Neural progenitor cell (in vitro differentiated cells): ENCODE measurements at places on chromosomes 7 and 10. TPM values are rescaled to one million over a fixed set of nuclear protein-coding genes. Genes with fewer than 3 reads are reported as not detected.

GRCh38 chr7:82057476-82057875 is 287.6 kb upstream of the HGF start:
- H3K36me3 ChIP-seq = no peaks in the 10 kb centered on the region
- H3K4me3 ChIP-seq = no peak overlapping the region
- no peak for DNase-seq
- no peak overlapping the region for H3K27ac ChIP-seq
- H3K27me3 ChIP-seq = no peaks in the 10 kb centered on the region

- H3K4me1 ChIP-seq = no peaks in the 10 kb centered on the region
- no peak overlapping the region for H3K27ac ChIP-seq
- no peak overlapping the region for H3K4me3 ChIP-seq
- H3K36me3 ChIP-seq = no peaks in the 10 kb centered on the region
- no peak for DNase-seq
These were observed 78.1 kb downstream of the TRRAP start for GRCh38 chr7:98956469-98956868.

GRCh38 chr10:61140765-61141392 is 196.9 kb upstream of the RHOBTB1 start:
- H3K4me1 ChIP-seq = no peaks in the 10 kb centered on the region
- DNase-seq = peak; percentile 45
- no peaks in the 10 kb centered on the region for H3K27me3 ChIP-seq
- no peak overlapping the region for H3K4me3 ChIP-seq
- no peaks in the 10 kb centered on the region for H3K36me3 ChIP-seq

DNA sequence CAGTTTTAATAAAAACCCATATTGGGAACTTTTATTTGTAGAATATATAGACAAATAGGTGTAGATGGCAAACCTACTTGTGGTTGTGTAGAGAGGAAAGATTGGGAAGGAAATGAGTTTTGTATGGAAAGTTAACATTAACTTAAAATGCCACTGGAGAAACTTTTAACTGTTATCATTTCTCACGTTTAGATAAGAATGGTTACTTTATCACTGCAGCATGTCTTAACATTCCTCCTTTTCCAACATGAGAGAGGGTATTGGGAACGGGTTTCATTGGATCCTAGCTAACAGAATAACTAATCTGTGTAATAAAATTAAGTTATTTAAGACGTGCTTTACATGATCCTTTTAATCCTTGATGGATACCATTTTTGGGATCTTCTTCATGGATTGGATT is 1.8 kb downstream of the LUC7L2 start:
- H3K36me3 ChIP-seq = no peaks in the 10 kb centered on the region
- no peak for DNase-seq
- H3K4me3 ChIP-seq = peak overlapping the region; percentile 84
- H3K27me3 ChIP-seq = no peaks in the 10 kb centered on the region

GRCh38 chr7:144437370-144438191 is 34.1 kb upstream of the NOBOX start:
- peak; percentile 60 for DNase-seq
- no peak overlapping the region for H3K27ac ChIP-seq
- H3K36me3 ChIP-seq = no peaks in the 10 kb centered on the region
- no peaks in the 10 kb centered on the region for H3K27me3 ChIP-seq
- no peak overlapping the region for H3K4me3 ChIP-seq

DNA sequence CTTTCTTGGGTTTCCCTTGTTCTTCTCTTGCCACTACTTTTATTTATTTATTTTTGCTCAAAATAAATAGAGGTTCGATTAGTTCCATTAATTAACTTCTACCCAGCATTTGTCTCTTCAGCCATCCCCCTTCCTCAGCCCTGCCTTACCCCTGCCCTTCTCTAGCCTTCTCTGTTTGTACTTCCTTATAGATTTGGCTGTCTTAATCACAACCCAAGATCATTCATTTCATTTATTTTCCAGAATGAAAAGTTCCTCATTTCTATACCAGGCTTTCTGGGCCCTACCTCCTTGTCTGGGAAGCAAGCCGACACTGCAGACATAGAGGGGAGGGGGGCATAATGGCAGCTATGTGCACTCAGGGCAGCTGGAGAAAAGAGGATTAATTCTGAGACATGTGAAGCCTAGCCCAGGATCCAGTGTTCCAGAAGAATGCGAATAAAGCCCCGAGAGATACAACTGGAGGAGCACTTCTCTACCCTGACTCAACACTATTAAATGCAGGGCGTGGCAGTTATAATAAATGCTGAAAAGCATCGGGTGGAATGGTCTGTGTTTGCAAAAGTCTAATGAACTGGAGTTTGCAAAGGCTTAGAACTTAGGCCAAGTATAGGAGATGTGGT is 6.4 kb upstream of the PDCD4 start:
- no peaks in the 10 kb centered on the region for H3K27me3 ChIP-seq
- DNase-seq = peak; percentile 68
- H3K36me3 ChIP-seq = no peaks in the 10 kb centered on the region
- H3K4me1 ChIP-seq = peaks cover 36% of the 10 kb centered on the region
- H3K27ac ChIP-seq = no peak overlapping the region
- H3K4me3 ChIP-seq = no peak overlapping the region

- DNase-seq = no peak
- no peaks in the 10 kb centered on the region for H3K4me1 ChIP-seq
- H3K27ac ChIP-seq = no peak overlapping the region
- no peaks in the 10 kb centered on the region for H3K36me3 ChIP-seq
- no peaks in the 10 kb centered on the region for H3K27me3 ChIP-seq
These were observed 491.9 kb downstream of the PARD3 start for GRCh38 chr10:34323192-34323591.

- H3K36me3 ChIP-seq = no peaks in the 10 kb centered on the region
- no peak overlapping the region for H3K4me3 ChIP-seq
- no peaks in the 10 kb centered on the region for H3K27me3 ChIP-seq
These were observed 279.2 kb downstream of the WDR11 start for GRCh38 chr10:121130382-121130781.

GRCh38 chr10:86359111-86359510 is 7.5 kb downstream of the GRID1 start:
- no peak for DNase-seq
- H3K27ac ChIP-seq = no peak overlapping the region
- H3K36me3 ChIP-seq = no peaks in the 10 kb centered on the region
- no peak overlapping the region for H3K4me3 ChIP-seq
- peaks cover 50% of the 10 kb centered on the region for H3K27me3 ChIP-seq

DNA sequence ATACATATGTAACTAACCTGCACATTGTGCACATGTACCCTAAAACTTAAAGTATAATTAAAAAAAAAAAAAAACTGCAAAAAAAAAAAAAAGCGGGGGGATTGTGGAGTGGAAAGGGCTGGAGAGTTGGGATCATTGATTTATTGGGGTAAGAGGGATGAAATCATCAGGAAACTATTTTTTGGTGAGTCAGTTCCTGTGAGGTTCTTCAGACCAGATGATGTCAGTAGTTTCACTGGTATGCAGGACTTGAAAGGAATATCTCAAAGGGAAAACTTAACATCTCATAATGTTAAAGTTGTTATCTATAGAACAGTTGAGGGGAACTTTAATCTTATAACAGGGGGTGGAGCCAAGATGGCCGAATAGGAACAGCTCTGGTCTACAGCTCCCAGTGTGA is 32.6 kb upstream of the TECTB start:
- no peak overlapping the region for H3K27ac ChIP-seq
- no peak for DNase-seq
- no peaks in the 10 kb centered on the region for H3K4me1 ChIP-seq
- H3K4me3 ChIP-seq = no peak overlapping the region

- H3K27me3 ChIP-seq = peaks cover 44% of the 10 kb centered on the region
- H3K27ac ChIP-seq = no peak overlapping the region
- H3K36me3 ChIP-seq = no peaks in the 10 kb centered on the region
- peak overlapping the region; percentile 65 for H3K4me3 ChIP-seq
These were observed 57.1 kb upstream of the RHOBTB1 start for GRCh38 chr10:61000769-61001730.

DNA sequence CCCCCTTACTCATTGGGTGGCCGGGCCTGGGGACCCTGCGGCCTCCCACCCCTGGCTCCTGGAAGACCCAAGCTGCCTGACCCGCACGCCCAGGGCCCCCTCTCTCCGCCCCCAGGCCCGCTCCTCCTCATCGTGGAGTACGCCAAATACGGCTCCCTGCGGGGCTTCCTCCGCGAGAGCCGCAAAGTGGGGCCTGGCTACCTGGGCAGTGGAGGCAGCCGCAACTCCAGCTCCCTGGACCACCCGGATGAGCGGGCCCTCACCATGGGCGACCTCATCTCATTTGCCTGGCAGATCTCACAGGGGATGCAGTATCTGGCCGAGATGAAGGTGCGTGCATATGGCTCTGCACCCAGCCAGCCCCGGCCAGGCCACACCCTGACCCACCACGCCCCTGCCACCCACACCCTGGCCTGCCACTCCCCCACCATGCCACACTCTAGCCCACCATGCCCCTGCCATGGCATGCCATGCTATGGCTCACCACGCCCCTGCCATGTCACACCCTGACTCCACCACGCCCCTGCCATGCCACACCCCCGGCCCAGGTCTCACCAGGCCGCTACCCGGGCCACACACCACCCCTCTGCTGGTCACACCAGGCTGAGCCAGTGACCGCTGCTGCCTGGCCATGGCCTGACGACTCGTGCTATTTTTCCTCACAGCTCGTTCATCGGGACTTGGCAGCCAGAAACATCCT is 18.7 kb upstream of the CSGALNACT2 start:
- no peaks in the 10 kb centered on the region for H3K27me3 ChIP-seq
- no peaks in the 10 kb centered on the region for H3K4me1 ChIP-seq
- no peak overlapping the region for H3K27ac ChIP-seq
- no peak for DNase-seq
- H3K36me3 ChIP-seq = no peaks in the 10 kb centered on the region
- no peak overlapping the region for H3K4me3 ChIP-seq

DNA sequence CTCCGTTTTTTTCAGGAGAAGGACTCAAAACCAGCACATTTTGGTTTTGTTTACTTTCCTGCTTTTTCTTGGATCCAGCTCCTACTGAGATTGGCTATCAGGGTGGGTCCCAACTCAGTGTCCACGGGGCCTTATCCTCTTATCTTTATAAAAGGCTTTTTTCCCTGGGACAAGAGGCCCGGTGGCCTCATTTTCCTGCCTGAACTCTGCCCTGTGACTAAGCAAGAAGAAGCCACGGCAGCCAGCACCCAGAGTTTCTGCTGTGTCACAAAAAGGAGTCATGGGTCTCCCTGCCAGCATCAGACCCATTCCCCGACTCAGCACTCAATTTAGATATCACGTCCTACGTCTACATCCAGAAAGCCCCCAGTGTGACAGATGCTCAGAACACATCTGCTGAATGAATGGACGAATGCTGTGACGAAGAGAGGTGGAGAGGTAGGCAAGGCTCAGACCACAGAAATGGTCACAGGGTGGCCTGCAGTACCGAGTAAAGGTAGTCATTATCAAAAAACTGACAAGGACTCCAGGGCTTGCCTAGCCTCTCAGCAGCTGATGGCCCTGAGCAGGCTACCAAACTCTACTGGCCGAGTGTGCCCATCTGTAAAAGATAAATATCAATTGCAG is 16.7 kb downstream of the DLG5 start:
- no peak overlapping the region for H3K27ac ChIP-seq
- H3K36me3 ChIP-seq = no peaks in the 10 kb centered on the region
- peak; percentile 35 for DNase-seq
- H3K4me3 ChIP-seq = no peak overlapping the region

- H3K27me3 ChIP-seq = peaks cover 91% of the 10 kb centered on the region
- H3K4me1 ChIP-seq = peaks cover 24% of the 10 kb centered on the region
These were observed 2.4 kb upstream of the NKX6-2 start for GRCh38 chr10:132788180-132788830.

DNA sequence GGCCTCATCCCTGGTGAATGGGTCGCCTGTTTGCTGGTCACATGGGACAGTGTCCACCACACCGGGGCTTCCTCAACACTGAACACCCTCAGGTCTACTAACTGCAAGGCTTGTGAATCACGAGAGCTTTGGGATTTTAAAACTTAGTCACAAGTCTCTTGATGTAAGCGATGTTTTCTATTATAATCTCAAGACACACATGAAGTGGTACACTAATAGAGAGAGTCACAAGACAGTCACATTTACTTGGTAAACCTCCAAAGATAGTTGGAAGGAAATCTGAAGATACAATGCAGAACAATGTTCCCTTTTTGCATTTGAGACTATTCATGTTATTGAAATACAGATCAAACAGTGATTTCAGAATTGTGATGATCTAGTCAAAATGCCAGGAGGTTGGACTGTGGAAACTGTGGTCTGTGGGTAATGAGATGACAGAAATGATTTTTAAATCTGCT is 233.1 kb upstream of the KLF6 start:
- no peak overlapping the region for H3K4me3 ChIP-seq
- no peaks in the 10 kb centered on the region for H3K36me3 ChIP-seq
- H3K4me1 ChIP-seq = no peaks in the 10 kb centered on the region
- no peaks in the 10 kb centered on the region for H3K27me3 ChIP-seq

GRCh38 chr7:97842772-97843345 is 29.3 kb downstream of the ASNS start:
- H3K36me3 ChIP-seq = no peaks in the 10 kb centered on the region
- no peaks in the 10 kb centered on the region for H3K27me3 ChIP-seq
- H3K27ac ChIP-seq = no peak overlapping the region
- no peak for DNase-seq

- no peaks in the 10 kb centered on the region for H3K4me1 ChIP-seq
- no peaks in the 10 kb centered on the region for H3K36me3 ChIP-seq
- DNase-seq = no peak
- no peak overlapping the region for H3K27ac ChIP-seq
- H3K4me3 ChIP-seq = no peak overlapping the region
These were observed 987 bp upstream of the EXOC6 start for GRCh38 chr10:92847202-92847864.

- H3K27ac ChIP-seq = no peak overlapping the region
- DNase-seq = no peak
- H3K36me3 ChIP-seq = no peaks in the 10 kb centered on the region
- H3K4me3 ChIP-seq = no peak overlapping the region
These were observed 96.2 kb downstream of the CDH23 start for GRCh38 chr10:71492872-71493271.

DNA sequence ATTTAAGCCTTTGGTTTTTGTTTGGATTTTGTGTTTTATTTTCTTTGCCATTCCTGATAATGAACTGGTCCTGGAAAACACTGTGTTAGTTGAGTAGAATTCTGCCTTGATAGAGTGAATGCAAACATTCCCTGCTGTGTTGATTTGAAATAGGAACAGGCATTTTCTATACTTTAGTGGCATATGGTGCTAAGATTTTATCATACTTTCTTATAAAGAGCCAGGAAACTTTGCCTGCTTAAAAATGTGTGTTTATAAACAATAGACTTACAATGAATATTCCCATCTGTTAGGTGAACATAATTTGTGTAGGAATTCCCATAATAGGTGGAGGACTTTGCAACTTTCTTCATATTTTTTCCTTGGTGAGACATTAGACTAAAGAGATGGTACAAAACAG is 333.3 kb downstream of the SDK1 start:
- no peaks in the 10 kb centered on the region for H3K27me3 ChIP-seq
- H3K27ac ChIP-seq = no peak overlapping the region
- H3K4me1 ChIP-seq = no peaks in the 10 kb centered on the region
- no peaks in the 10 kb centered on the region for H3K36me3 ChIP-seq
- H3K4me3 ChIP-seq = no peak overlapping the region

MRC1 gene
- 0.03 TPM in 1 of 2 replicates, not detected in the other for total RNA-seq

HOXA10 gene
- not detected in 2 replicates for total RNA-seq

GDF2 gene
- 0.19 TPM in 1 of 2 replicates, not detected in the other for total RNA-seq

GJD4 gene
- not detected in 2 replicates for total RNA-seq

GNAT3 gene
- not detected in 2 replicates for total RNA-seq
